Right forelimb (tissue), 1 donor: ENCODE measurements at places on chromosomes 3 and 15.
A peak's percentile ranks its signal among the peaks of the same experiment; 100 is the strongest.

GRCh38 chr3:58559586-58559985 lies 17.6 kb downstream of the FAM107A start:
- no peak for DNase-seq

- DNase-seq = no peak
Observed at GRCh38 chr15:95932676-95933075, 397.8 kb upstream of the NR2F2 start.

DNA sequence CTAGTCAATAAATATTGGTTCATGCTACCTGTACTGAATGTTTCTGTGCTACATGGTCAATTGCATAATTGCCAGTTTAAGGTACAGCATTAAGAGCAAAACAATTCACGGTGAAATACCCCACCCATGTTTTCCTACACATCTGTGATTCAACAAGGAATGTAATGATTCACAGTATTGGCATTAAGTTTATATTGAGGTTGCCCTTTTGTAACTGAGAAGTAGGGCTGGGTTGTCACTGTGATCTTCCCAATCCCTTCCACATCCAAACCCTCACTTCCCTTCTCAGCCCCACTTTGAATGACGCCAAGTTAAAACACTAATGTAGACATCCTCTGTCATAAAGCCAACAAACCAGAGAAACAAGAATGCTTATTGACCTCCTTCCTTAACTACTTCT lies 112.0 kb upstream of the TJP1 start:
- DNase-seq = no peak

- DNase-seq = peak; percentile 73
Observed at GRCh38 chr15:92617549-92618520, 37.7 kb downstream of the FAM174B start.

DNA sequence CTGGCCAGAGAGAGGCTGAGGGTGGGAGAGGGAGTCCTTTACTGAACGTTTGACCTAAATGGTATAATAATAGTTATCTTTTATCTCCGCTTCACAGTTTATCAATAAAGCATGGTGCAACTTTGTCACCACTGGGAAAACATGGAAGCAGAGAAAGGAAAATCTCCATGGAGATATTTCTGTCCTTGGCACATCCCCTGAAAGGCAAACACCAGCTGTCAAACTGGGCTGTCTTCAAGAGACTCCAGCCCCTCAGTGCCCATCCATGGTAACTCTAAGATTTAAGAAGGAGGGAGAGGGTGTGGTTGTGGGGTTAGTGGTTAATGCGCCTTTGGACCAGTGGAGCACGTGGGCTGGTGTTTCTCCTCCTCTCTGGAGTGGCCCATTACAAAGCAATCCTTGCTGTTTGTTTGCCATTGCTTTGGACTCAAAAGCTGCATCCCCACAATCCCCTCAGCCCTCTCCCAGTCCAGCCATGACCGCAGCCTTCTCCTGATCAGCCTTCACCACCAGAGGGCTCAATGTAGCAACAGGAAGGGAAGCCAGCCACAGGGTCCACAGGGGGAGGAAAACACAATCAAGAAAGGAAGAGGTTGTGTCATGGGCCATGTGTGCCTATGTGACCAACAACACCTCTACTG lies 38.2 kb upstream of the FAM174B start:
- DNase-seq = peak; percentile 41

- DNase-seq = no peak
Observed at GRCh38 chr15:87828608-87829007, 427.9 kb downstream of the NTRK3 start.

GRCh38 chr3:37531066-37531720 lies 330.5 kb upstream of the CTDSPL start:
- DNase-seq = peak; percentile 19

- DNase-seq = no peak
Observed at GRCh38 chr15:57171426-57171825, 204.9 kb upstream of the CGNL1 start.

DNA sequence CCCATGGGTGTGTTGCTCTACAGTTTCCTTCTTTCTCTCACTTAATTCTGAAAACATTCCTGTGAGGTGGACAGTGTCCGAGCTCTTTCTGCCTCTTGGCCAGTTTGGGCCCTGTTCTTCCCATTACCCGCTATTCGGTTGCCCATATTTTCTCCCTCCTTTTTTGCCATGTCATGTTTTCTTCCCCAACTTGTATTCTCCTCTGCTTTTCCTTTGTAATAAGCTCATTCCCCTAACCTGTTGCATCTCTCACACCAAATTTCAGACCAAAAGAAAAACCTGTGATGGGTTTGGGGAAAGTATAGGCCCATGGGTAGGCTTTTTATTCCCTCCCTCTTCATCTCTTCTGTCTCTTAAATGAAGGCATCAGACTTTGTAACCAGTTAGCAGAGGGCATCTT lies 30.5 kb downstream of the NKIRAS1 start:
- DNase-seq = no peak

DNA sequence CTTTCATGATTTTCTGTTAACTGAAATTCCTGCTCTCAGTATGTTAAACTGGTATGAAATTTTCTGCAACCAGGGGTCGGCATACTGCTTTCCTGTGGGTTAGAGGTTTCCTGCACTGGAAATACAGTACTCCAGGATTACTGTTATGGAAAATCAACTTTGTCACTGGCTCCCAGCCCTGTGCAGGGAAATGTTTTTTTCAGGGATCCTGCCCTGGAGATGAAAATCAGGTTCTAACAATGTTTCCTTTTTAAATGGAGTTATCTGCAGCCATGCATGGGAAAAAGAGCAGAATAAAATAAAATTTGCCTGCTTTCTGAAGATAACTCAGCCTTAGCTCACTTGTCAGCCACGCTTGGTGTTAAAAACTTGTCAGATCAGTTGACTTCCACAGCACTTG lies 220.4 kb downstream of the IL5RA start:
- no peak for DNase-seq

GRCh38 chr15:101543026-101543390 lies 53.5 kb upstream of the PCSK6 start:
- peak; percentile 34 for DNase-seq

DNA sequence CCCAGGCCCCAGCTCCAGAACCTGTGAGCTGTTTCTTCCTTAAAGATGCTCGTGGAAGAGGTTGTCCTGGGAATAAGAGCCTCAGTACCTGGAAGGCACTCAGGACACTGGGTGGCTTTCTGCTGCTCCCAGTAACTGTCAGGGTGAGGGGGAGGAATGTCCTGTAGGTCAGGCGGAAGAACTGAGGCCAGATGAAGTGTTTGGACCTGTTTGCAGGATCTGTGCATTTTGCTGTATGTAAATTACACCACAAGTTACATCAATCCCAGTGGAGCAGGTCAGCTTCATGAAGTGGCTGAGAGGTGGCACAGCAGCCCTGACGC lies 27.1 kb downstream of the HDAC11 start:
- DNase-seq = no peak

DNA sequence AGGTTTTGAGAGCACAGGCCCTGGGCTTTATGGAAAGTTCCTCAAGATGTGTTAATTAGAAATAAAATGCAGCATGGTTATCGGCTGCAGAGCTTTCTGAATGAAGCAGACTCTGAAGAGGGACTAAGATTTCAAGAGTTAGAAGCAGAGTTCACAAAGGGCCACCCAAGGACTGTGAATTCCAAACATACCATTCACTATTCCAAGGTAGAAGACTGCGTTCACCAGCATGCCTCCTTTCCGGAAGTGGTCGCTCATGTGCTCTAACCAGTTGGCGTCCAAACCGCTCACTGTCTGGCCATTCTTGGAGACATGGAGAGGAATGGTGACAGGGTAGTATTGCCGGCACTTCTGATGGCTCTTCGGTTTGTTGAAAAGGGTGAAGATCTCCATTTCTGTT lies 104.9 kb downstream of the OXNAD1 start:
- DNase-seq = no peak

GRCh38 chr3:59572106-59572505 lies 522.3 kb upstream of the CFAP20DC start:
- no peak for DNase-seq

GRCh38 chr15:72887376-72887775 lies 103.8 kb upstream of the ADPGK start:
- DNase-seq = no peak
